ENCODE measurements at places on chromosomes 5 and 9.

- DNase-seq = no peak
Measured at GRCh38 chr5:28574606-28575005, 1536.2 kb upstream of the CDH9 start.

GRCh38 chr5:145157841-145158240 is 677.3 kb downstream of the PRELID2 start:
- no peak for DNase-seq

- DNase-seq = no peak
Measured at GRCh38 chr5:139236479-139236878, 38.3 kb upstream of the SIL1 start.

GRCh38 chr5:172585114-172585513 is 55.9 kb upstream of the NEURL1B start:
- DNase-seq = no peak

DNA sequence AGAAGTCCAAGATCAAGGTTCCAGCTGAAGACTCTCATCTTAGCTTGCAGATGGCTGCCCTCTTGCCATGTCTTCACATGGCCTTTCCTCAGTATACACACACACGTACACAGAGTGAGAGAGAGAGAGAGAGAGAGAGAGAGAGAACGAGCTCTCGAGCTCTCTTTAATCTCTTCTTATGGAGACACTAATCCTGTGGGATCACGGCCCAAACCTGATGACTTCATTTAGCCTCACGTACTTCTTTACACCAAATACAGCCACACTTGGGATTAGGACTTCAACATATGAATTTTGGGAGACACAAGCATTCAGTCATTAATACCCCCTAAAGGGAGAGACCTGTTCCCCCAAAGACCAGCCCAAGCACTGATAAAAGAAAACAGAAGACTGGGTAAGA is 42.8 kb downstream of the SIL1 start:
- DNase-seq = no peak

DNA sequence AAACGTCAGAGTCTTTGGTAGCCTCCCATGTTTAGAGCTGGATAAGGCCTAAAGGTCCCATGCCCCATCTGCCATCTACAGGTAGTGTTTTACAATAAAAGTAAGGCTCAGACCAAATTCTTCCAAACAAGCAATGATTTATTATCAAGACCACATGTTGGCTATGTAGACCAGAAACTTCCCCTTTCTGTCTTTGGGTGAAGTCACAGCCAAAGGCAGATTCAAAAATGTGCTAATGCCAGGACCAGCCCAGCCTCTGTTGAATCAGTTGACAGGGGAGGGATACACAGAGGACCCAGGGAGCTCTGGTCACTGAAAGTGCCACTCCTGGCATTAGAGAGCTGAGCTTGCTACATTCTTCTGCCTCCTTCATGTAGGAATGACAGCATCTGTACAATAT is 360.8 kb downstream of the NTRK2 start:
- DNase-seq = no peak

GRCh38 chr9:89655990-89656657 is 51.3 kb downstream of the GADD45G start:
- no peak for DNase-seq

- no peak for DNase-seq
Measured at GRCh38 chr9:107161338-107161737, 121.7 kb upstream of the RAD23B start.

GRCh38 chr5:168353216-168353957 is 61.9 kb downstream of the WWC1 start:
- DNase-seq = no peak

DNA sequence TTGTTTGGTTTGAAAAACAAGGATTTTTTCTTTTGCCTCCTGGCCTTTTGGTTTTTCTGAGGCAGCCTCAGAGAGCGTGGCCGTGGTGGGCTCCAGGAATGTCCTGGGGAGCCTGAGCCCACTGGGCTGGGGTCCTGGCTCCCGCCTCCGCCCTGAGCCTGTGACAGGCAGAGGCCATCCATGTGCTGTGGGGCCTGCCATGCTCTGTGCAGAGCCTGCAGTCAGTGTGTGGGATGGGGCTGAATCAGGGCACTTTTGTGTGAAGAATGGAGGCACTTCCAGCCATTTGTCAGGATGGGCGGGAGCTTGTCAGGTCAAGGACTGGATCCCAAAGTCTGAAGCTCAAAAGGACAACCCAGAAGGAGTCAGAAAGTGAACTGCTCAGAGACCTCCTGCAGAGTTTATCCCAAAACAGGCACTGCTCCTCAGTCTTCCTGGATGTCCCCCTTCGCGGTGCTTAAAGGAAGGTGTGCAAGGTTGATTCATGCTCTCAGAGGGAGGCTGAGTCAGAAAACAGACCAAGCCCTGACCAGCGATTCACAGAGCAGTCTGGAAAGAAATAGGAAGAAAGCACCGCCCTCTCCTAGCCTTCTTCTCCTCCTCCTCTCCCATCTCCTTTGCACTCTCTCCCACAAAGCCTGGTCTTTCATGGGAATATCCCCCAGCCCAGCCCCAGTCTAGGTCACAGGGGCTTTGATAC is 53.2 kb downstream of the MVB12B start:
- no peak for DNase-seq

GRCh38 chr5:51731421-51732029 is 348.3 kb downstream of the ISL1 start:
- no peak for DNase-seq

GRCh38 chr9:37486616-37487548 is 1.1 kb downstream of the POLR1E start:
- DNase-seq = no peak

GRCh38 chr9:99181206-99181605 is 40.5 kb downstream of the ALG2 start:
- DNase-seq = no peak

GRCh38 chr9:134215699-134216448 is 51.5 kb upstream of the RNU6ATAC start:
- no peak for DNase-seq

- DNase-seq = no peak
Measured at GRCh38 chr5:105392710-105393149, 1830.1 kb upstream of the NUDT12 start.

DNA sequence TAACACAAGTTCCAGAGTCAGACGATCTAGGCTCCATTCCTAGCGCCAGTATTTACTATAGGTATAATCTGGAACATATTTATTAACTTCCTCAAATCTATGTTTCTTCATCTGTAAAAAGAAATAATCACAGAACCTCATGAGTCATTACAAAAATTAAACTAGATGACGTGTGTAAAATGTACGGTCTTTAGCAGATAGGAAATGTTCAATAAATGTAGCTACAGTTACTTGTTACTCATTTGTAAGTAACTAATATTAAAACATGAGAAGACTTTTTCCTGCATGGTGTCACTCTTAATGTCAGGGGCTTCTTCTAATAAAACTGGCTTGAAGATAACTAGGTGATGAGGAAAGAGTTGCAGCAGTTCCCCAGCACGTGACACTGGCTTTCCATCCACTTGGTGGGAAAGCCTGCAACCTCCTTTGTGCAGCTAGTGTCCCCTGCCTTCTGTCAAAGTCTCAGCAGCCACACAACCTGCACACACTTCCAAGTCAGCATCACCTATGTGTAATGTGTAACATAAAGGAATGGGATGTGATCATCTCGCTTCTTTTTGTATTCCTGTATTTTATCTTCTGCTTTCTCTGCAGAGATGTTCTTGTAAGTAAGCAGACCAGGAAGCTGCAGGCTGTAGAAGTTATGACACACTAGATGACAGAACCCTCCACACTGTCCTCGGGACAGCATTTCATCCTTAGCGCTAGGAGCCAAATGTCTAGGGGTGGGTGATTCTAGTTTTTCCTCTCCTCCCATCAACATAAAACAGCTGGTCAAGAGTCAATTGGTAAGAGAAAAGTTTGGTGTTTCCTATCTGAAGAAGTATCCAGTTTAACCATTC is 1.8 kb upstream of the JAKMIP2 start:
- DNase-seq = no peak

GRCh38 chr5:89308606-89309040 is 425.6 kb upstream of the MEF2C start:
- DNase-seq = no peak

DNA sequence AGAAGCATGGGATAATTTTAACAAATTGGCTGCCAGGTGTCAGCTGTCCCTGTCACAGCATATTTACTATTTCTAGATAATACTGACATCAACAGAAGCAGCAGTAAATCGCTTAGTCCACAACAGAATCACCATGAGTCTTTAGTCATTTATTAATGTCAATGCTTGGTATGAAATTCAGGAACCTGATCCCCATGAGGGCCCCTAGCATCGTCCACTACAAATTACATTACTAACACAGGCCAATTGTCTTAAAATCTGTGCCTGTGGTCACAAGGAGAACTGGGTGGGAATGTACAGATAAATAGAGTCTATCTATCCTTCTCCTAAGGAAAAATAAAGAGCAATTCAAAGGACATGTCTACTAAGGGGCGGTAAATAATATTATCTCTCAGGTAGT is 76.1 kb downstream of the TSSK1B start:
- DNase-seq = no peak

DNA sequence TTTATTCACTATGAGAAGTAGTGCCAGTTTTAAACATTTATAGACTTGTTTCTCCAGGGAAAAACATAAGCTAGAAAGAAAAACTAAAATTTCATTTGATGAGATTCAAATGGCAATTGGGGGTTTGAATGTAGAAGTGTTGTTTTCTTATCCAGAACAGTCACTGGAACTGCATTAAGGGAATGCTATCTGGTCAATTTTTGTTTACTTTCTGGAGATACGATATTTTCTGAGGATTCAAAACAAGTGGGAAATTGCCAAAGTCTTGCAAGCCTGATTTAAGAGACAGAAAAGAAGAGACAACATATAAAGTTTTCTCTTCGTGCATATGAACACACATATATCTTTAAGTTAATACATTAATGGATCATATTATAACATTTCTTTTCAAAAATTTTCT is 118.4 kb downstream of the NXNL2 start:
- no peak for DNase-seq

- no peak for DNase-seq
Measured at GRCh38 chr5:15117688-15118087, 246.1 kb upstream of the ANKH start.

DNA sequence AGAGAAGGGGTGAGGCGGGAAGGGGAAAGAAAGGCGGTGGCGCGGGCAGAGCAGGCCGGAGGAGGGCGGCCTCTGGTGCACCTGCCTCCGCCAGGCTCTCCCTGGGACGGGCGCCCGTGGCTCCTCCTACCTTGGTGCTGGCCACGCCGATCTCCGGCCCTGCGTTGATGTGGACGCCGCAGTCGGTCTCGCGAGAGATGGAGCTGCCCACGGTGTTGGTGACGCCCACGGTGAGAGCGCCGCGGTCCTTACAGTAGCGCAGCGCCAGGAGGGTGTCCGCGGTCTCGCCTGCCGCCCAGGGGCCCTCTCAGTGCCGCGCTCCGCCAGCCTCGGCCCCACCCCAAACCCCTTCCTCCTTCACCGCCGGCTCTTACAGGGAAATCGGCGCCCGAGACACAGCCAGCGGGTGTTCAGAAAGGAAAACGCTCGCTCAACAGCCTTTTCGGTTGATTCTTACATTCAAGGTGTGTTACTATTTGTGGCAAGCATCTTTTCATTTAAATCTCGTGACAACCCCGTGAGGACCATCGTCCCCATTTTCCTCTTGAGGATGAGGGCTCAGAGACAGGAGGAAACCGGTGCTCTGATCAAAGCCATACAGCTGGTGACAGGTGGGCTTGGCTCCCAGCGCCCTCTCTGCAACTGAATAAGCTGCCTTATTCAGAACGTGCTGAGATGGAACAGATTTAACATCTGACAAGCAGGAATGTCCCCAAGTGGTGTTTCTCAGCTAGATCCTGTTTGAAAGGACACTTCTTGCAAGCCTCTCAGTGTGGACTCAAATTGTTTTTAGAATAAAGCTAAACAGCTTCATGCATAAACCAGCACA is 22.0 kb upstream of the MAPK9 start:
- no peak for DNase-seq

- no peak for DNase-seq
Measured at GRCh38 chr5:43041669-43042175, 1.6 kb upstream of the ANXA2R start.

DNA sequence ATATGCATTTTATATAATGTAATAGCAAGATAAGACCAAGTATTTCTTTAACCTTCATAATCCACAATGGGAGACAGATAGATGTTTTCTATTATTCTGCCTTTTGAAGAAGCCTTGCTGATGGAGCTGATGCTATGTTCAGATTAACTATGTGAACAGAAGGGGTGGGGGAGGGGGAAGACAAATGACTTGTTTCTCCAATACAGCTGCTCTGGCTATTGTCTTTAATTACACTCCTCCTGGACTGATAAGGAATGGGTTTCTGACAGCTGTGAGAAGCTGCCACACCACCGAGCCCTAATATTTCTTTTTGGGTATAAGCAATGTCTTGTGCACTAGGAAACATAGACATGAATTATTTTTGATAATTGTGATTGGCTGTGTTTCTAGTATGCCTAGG is 62.0 kb downstream of the CAVIN4 start:
- no peak for DNase-seq

DNA sequence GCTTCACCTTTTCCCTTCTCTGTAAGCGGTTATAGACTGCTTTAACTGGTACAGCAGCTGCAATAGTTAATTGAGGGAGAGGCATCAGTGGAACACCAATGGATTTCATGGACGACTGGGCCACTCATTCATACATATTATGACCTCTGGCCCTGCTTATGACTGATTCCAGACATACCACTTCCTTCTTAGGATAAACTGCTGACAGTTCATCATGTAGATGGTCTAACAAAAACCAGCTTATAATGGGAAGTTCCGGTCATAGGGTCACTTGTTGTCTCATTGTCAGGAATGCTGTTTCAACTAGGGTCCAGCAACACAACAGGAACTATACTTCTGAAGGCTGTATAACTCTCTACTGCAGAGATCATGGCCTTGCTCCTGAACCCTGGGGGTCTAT is 265.2 kb upstream of the RASA1 start:
- no peak for DNase-seq

DNA sequence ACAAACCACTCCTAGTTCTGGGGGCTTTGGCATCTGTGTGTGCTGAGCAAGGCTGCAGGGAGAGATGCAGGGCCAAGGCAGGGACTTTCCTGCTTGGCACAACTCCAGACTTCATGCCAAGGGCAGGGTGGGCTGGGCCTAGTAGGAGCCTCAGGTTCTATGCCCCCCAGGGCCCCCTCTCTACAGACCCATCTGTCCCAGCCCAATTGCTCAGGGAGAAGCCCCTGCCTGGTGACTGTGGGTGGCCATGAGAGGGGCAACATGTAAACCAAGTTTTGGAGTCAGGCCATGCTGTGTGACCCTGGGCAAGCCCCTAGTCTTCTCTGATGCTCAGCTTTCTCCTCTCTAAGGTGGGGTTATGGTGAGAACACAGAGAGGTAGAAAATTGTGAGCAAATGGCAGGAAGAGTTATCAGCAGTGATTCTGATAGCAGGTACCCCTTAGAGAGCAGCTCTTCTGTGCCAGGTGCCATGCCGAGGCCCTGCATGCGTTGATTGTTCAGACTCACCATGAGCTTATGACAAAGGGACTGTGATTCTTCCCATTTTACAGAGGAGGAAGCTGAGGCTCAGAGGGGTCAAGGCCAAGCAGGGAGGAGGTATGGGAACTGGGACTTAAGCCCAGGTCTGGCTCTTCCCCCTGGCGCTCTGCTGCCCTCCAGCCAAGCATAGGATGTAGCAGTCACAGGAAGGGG is 5.2 kb downstream of the OLFML2A start:
- no peak for DNase-seq

All from activated CD4-positive, alpha-beta T cell treated with anti-CD3 and anti-CD28 coated beads, Interleukin-2, amount 50 U/mL, for 24 hours (primary cell).